Progenitor cell of endocrine pancreas (in vitro differentiated cells): ENCODE measurements at places on chromosomes 5 and 9.

- no peak for DNase-seq
Observed at GRCh38 chr5:67029481-67029880, 167.1 kb downstream of the CD180 start.

DNA sequence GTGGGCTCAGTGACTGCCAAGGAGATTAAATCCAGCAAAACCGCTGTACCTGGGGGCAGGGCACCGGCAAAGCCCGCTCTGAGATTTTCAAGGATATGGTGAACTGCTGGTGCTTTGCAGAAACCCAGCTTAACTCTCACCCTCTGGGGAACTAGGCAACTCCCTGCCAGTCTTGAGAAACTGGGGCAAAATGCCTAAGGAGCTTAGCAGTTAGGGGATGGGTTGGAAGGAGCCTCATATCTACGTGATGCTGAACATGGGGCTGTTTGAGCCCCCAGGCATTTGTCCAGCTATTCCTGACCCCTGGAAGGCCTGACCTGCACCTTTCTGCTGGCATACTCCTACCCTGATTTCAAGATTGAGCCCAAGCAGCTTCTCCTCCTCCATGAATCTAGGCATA lies 108.6 kb upstream of the TBC1D2 start:
- DNase-seq, result no peak

DNA sequence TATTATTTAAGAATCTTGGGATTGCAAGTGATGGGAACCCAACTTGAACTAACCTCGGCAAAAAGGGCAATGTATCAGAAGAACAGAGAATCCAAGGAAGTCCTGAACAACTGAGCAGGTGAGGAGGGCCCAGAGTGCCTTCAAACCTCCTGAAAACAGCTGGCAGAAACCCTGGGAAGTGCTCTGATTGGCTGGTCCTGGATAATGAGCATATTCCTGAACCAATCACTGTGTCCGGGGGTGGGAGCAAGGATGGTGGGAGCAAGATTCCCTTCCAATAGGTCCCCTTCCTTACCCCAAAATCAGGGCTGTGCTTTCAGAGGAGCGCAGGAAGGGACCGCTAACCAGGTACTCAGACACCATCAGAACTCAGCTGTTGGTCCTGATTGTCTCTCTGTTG lies 31.9 kb upstream of the TBC1D2 start:
- no peak for DNase-seq

- no peak for DNase-seq
Observed at GRCh38 chr5:78887384-78888118, 97.6 kb downstream of the ARSB start.

DNA sequence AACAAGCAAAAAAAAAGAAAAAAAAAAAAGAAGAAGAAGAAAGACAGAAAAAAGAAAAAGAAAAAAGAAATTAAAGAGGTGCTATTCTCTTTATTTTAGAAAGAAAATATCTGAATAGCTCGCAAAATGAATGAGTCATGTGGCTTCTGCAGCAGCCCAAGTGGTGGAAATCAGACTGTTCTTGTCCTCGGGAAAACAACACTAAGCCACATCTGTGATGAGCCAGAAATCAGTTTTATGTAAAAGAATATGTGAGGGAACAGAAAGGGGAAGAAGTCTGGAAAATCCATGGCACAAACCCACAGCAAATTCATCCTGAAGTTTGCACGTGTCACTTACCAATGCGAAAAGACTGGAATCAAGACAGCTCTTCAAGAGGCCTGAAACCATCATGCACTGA lies 118.7 kb upstream of the GAS1 start:
- DNase-seq, result no peak

- DNase-seq, result no peak
Observed at GRCh38 chr9:116162241-116162781, 8.7 kb downstream of the PAPPA start.

- DNase-seq, result no peak
Observed at GRCh38 chr5:154364771-154365170, 81.0 kb upstream of the SAP30L start.

DNA sequence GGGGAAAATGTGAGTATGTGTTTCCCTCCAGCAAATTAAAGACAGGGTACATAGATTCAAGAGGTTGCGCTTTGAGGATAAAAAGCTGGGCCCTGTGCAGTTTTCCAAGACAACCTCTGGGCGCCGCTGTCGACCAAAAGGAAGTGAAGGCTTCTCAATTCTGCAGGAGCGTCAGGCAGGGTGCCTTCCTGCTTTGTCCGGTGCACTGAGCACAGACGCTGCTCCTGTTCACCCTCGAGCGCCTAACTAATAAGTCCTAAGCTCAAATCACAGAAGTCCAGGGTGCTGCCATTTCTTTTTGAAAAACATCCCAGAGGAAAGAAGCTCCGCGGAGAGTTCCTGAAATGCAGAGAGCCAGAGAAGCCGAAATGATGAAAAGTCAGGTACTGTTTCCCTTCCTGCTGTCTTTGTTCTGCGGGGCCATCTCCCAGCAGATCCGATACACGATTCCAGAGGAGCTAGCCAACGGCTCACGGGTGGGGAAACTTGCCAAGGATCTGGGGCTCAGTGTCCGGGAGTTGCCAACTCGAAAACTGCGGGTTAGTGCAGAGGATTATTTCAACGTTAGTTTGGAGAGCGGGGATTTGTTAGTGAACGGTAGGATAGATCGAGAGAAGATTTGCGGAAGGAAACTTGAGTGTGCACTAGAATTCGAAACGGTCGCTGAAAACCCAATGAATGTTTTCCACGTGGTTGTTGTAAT lies at the start of gene PCDHGB1:
Gene PCDHGB1 (plus strand): TSS at position 183 of the 703 bp plus-strand sequence. CDS start 162 bp downstream, at position 345.
- DNase-seq, result no peak

GRCh38 chr5:134958755-134959154 lies 9.0 kb upstream of the CATSPER3 start:
- no peak for DNase-seq

- DNase-seq, result no peak
Observed at GRCh38 chr9:266228-266627, 51.6 kb downstream of the DOCK8 start.

GRCh38 chr9:105242557-105242956 lies 1.9 kb upstream of the SLC44A1 start:
- no peak for DNase-seq

DNA sequence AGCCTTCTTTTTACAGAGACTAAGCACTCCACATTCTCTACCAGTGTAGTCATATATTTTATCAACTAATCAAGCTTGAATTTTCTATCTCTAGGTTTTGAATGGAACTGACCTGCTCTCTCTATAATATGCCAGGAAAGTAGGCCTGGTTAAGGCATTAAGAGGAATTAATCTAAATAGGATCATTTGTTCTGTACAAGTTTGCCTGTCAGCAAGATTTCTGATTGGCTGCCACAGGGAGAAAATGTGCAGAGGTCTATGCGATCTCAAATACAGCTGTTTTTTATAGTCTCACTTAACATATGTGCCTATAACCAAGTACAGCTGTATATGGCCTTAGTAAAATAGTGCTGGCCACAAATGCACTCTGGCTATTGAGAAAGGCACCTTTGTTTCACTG lies 418.8 kb downstream of the KDM4C start:
- DNase-seq, result no peak

GRCh38 chr5:113989913-113990305 lies 372.0 kb upstream of the KCNN2 start:
- DNase-seq, result no peak

DNA sequence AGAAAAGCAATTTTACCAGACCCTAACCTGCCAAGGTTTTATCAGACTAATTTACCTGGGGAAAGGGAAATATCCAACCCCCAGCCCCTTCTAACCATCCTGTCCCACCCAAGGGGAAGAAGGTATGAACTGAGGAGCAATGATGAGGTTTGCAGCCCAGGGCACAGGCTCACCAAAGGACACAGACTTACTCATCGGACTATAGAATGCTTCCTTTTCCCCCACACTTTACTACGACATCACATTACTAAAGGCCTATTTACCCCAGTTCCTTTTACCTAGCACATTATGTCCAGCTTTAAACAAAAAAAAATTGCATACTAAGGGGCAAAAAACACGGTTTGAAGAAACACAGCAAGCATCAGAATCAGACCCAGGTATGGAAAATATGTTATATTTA lies 94.1 kb upstream of the FST start:
- DNase-seq, result no peak

DNA sequence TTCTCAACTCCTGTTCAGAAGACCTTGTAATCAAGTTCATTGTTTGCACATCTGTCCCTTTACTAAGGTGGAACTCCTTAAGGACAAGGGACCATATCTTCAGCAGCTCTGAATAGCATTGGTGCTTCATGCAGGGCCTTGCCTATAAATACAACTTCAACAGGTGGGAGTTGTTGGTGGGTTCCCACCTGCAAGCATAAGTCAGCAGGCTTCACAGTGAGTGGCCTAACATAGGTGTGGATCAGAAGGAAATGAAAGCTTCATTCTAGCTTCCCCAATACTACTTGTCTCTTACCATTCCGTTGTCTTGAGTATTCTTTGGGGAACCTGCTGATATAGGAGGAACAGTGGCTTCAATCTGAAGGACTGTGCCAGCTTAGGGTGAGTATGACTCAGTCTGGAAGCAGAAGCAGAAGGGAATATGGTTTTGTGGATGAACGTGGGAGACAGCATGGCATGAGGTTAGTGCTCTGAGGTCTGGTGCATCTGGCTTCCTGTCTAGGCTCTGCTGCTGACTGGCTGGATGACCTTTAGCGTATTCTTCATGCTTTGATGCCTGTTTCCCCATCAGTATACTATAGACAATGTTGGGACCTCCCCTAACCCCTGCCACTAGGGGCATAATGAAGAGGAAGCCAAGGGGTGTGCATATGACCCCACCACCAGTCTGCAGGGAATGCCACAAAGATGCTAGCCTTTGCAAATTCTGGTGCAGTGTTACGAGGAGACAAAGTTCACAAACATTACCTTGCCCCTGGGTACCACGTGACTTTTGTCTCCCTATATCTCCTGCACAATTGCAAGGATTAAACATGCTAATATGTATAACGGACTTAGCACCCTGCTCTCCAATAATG lies 192.3 kb downstream of the PALM2AKAP2 start:
- DNase-seq, result no peak

DNA sequence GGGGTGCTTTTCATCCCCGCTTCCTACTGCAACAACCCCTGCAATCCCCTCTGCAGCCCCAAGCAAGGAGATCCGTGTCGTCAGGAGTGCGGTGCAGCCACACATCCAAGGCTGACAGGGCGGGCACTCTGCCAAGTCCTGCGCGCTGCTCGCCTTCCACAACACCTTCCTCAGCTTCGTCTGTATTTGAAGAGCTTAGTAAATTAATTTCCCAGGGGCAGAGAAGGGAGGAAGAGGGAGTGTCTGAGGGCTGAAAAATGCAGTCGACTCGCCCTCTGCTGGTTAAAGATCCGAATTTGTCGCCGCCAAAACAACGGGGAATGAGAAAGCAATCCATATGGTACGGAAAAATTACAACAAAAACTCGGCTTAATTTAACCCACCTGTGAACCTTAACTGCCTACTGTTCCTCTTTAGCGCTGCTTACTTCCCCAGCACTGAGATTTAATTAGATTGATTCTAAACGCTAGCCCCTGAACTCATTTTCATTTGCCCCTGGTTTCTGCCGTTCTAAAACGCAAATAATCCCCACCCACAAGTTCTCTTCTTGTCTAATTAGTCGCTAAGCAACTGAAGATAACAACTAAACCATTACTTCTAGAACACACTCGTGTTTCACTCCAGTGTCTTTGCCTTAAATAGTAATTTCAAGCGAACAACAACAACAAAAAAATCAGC lies 10.9 kb upstream of the PCDHB1 start:
- DNase-seq, result peak; percentile 41

DNA sequence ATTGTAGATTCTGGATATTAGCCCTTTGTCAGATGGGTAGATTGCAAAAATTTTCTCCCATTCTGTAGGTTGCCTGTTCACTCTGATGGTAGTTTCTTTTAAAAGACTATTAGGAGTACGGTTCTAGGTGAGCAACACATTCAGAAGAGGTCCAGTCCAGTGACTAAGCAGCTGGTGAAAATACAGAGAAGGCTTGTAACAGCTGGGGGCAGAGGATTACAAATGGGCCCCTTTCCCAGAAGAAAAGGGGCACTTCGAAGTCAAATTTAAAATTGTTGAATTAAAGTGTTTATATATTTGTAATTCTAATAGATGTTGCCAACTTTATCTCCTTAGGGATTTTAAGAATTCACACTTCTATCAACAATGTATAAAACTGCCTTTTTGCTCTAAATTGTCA lies 720.5 kb downstream of the TLE4 start:
- DNase-seq, result no peak

DNA sequence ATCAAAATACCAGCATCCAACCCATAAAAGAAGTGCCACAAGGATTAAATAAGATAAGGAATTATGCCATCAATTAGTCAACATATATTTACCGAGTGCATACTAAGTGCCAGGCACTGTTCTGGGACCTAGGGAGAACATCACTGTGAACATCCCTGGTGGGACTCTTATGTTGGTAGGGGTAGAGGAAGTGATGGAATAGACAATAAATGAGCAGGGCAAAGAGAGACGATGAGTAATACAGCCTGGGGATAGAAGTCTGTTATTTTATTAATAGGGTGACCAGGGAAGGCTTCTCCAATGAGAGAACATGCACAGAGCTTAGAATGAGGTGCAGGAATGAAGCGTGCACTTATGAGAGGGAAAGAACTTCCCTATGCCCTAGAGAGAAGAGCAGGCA lies 47.4 kb upstream of the VLDLR start:
- DNase-seq, result no peak

DNA sequence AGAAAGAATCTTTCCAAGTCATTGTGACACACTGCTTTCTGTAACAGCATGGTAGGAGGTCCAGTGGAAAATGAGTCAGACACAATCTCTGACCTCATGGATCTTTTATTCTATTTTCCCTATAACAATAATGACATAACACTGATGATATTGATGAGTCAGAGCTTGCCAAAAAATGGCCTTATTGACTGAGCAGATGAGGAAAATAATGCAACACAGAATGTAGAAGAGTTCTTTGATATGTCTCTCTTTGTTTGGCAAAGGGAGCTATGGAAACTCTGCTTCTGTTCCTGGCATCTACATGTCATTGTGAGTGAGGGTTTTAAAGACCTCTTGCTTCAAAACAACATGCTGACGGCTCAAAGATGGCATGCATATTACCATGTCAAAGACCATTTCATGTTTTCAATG lies 443.1 kb upstream of the ZNF608 start:
- no peak for DNase-seq

GRCh38 chr5:132211787-132212186 lies 15.9 kb downstream of the P4HA2 start:
- no peak for DNase-seq

- no peak for DNase-seq
Observed at GRCh38 chr9:105258225-105258737, 13.8 kb downstream of the SLC44A1 start.
